ENCODE measurements at places on chromosomes 13 and 19.
A peak's percentile ranks its signal among the peaks of the same experiment; 100 is the strongest.

DNA sequence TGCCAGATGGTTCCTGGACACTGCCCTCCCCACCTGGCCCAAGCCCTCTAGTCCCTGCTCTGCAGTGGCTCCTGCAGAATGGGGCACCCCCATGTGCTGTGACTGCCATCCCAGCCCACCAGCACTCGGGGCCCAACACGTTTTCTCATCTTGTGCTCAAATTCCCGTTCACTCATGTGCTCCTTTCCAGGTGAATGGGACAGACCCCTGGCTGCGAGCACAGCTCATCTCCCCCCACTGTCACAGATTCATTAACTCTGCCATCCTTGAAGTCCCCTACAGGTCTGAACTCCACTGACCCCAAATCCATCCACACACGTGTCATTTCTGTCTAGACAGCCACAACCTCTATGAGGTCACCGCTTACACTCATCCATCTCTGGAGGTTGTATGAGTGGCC lies 23.6 kb downstream of the TUBA3C start:
- DNase-seq, result peak; percentile 49

GRCh38 chr19:1507192-1507660 lies 5.6 kb downstream of the ADAMTSL5 start:
- no peak for DNase-seq

GRCh38 chr19:50909240-50910070 lies 1.7 kb downstream of the KLK4 start:
- DNase-seq, result no peak

DNA sequence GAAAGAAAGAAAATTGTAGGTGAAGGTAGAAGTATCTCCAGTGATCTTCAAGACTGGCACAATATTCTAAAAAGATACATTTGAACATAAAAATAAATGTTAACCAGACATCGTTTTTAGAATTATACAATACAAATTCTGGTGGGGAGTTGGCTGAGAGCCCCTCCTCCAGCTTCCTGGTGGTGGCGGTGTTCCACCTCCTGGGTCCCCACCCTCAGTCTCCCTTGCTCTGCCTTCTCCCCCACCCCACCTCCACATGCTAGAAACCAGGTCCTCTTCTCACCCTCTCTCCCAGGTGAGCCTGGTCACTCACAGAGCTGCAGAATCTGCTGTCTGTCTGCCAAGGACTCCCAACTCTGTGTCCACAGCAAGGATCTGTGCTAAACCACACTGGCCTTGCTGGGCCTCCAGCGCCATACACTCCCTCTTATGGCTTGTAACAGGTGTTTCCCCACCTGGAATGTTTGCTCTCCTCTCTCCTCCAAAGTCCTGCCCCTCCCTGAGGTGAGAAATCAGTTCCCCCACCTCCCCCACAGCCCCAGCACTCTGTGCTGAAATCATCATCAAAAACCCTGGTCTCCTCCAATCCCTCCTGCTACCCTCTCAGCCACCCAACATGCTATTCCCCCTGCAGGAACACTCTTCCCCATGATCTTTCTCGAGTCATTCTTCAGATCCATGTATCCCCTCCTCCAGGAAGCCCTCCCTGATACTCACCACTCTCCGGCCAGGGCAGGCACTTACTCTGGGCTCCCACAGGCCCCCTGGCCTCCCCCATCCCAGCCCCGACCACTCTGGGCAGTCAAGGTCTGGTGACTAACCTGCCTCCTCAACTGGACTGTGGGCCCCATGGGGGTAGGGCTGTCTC lies 20.5 kb upstream of the CYP2S1 start:
- DNase-seq, result no peak

GRCh38 chr13:106087201-106087600 lies 448.3 kb downstream of the EFNB2 start:
- DNase-seq, result no peak

DNA sequence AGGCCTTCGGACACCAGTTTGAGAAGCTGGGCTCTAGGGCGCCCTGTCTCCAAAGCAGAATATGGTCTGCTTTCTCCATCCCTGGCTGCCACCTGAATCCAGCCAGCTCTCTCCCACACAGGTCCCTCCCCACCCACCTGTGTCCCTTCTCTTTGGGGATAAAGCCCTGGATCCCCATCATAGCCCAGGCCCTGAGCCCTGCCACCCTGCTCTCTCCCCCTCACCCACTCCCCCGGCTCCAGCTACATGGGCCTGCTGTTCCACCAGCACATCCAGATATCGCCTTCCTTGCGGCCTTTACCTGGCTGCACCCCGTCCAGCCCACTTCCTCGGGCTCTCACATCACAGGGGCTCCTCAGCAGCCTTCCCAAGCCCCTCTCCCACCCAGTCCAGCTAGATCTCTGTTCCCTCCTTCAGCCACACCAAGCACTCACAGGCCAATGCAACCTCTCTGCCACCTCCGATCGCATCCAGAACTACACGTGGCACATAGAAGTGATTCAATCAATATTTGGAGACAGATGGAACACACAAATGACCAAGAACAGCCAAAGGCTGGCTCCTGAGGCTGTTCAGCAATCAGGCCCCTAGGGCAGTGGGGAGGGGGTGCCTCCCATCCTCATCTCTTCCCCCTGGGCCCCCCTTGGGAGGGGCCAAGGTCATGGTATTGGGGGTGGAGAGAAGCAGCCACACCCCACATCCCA lies 7.6 kb downstream of the AKT2 start:
- DNase-seq, result no peak

- DNase-seq, result no peak
These were observed 64.8 kb upstream of the ZNF85 start for GRCh38 chr19:20858218-20858617.

Measured in mesenteric fat pad (tissue), 1 donor.